ENCODE measurements at places on chromosomes 16 and 17. TPM values are rescaled to one million over a fixed set of nuclear protein-coding genes. Genes with fewer than 3 reads are reported as not detected.
A peak's percentile ranks its signal among the peaks of the same experiment; 100 is the strongest.

SLC35G6 gene
- total RNA-seq = not detected

SP6 gene
- 0.79 TPM for total RNA-seq

DEXI gene
- total RNA-seq = 30.2 TPM

FBXO39 gene
- total RNA-seq = not detected

TNFRSF17 gene
- 1.2 TPM for total RNA-seq

BRCA1 gene
- 10.3 TPM for total RNA-seq

PLXDC1 gene
- 4.1 TPM for total RNA-seq

APOH gene
- 2.7 TPM for total RNA-seq

CES3 gene
- total RNA-seq = 1.6 TPM

DGKE gene
- 10.5 TPM for total RNA-seq

DNA sequence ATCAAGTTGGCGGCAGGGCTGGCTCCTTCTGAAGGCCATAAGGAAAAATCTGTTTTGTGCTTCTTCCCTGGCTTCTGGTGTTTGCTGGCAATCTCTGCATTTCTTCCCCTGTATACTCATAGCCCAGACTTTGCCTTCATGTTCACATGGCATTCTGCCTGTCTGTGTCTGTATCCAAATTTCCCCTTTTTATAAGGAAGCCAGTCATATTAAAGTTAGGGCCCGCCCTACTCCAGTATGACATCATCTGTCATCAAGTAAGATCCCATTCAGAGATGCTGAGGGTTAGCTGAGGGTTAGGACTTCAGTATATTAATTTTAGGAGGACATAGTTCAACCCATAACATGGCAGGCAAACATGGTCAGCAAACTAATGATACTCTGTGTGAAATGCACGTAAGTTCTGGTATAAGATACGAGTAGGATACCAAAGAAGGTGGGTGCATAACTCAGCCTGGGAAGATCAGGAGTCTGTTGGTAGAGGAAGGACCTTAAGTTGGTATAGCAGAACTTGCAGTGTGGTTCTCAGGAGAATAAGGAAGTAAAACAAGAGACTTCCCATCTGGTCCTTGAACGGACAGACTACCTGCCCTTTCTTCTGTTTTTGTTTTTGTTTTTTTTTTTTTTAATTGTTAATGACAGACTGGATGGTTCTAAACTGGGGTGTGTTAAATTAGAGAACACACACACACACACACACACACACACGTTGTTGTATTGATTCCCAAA is 13.9 kb downstream of the MAP2K6 start:
- H3K4me3 ChIP-seq = no peak overlapping the region
- DNase-seq = no peak
- no peaks in the 10 kb centered on the region for H3K36me3 ChIP-seq
- no peaks in the 10 kb centered on the region for H3K4me1 ChIP-seq
- H3K27me3 ChIP-seq = no peaks in the 10 kb centered on the region
- H3K27ac ChIP-seq = no peak overlapping the region

GRCh38 chr17:74445158-74445557 is 13.3 kb downstream of the GPRC5C start:
- H3K4me3 ChIP-seq = no peak overlapping the region
- no peak overlapping the region for H3K27ac ChIP-seq
- no peak for DNase-seq
- peaks cover 15% of the 10 kb centered on the region for H3K36me3 ChIP-seq

GRCh38 chr16:78574571-78574970 is 475.1 kb downstream of the WWOX start:
- no peaks in the 10 kb centered on the region for H3K36me3 ChIP-seq
- no peak overlapping the region for H3K4me3 ChIP-seq
- no peaks in the 10 kb centered on the region for H3K27me3 ChIP-seq

DNA sequence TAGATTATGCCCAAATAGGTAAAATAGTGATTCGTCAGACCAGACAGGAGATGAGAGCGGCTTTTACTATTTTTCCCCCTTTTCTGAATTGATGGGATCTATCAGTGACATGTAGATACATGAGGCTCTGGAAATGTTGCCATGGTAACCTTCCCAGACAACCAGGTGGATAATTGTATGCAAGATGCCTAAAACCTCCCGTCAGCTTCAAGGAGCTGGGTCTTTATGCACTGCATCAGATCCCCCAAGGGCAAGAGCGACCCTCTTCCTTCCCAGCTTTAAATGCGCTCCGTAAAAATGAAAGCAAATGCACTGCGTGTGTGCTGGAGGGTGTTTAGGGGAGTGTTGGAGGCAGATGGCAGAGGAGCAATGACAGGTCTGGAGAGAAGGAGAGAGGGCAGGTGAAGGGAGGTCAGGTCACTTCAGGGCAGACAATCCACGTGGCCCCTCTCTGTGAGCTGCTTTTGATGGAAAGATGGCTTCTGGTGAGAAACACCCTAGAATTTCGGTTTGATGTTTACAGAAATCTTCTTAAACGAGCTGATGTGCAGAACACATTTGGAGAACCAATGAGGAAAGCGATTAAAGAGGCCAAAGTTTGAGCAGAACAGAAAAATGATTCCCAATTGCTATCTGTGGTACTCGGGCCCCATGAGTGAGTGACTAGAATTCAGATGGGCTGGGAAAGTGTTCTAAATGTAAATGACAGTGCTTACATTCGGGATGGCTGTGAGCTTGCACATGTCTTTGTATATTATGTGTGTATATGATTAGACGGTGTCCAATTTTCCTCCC is 461.7 kb upstream of the HSBP1 start:
- H3K4me1 ChIP-seq = no peaks in the 10 kb centered on the region
- H3K4me3 ChIP-seq = no peak overlapping the region
- H3K36me3 ChIP-seq = no peaks in the 10 kb centered on the region

- H3K4me1 ChIP-seq = no peaks in the 10 kb centered on the region
- no peak overlapping the region for H3K27ac ChIP-seq
- H3K4me3 ChIP-seq = no peak overlapping the region
- no peaks in the 10 kb centered on the region for H3K27me3 ChIP-seq
- no peak for DNase-seq
These were observed 16.1 kb downstream of the PLK1 start for GRCh38 chr16:23694644-23695373.

DNA sequence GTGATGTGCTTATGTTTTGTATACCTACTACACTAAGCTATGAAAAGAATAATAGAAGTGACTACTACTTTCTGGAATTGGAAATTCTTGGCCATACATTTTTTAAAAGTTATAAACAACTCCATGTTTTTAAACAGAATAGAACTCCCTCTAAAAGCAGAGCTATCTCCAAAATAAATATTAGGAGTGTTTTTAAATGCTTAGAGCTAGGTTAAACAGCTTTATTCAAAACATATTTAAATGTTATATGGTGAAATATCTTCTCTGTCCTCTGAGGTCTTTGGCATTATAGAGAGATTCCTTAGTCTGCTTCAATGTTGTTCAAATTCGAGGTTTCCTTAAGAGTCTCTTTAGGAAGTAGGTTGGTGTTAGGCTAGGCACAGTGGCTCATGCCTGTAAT is 22.9 kb upstream of the PSMC5 start:
- no peaks in the 10 kb centered on the region for H3K27me3 ChIP-seq
- H3K4me3 ChIP-seq = no peak overlapping the region
- DNase-seq = no peak
- peaks cover 99% of the 10 kb centered on the region for H3K36me3 ChIP-seq

DNA sequence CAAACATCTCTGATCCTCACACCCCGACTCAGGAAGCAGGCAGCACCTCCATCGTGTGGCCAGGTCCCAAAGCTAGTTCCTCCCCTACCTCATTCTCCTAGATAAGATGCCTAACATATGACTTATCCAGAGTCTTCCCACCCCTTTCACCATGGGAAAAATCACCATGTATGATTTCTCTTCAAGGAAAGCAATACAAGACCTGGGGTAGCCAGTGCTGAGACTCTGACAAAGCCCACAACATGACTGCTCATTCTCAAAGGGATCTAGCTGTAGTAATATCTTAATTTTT is 45.1 kb downstream of the CMTM4 start:
- no peaks in the 10 kb centered on the region for H3K27me3 ChIP-seq
- H3K36me3 ChIP-seq = no peaks in the 10 kb centered on the region

GRCh38 chr16:76777721-76778465 is 413.1 kb upstream of the MON1B start:
- H3K36me3 ChIP-seq = no peaks in the 10 kb centered on the region
- no peak overlapping the region for H3K27ac ChIP-seq
- no peak for DNase-seq

- no peaks in the 10 kb centered on the region for H3K4me1 ChIP-seq
- no peaks in the 10 kb centered on the region for H3K36me3 ChIP-seq
- H3K27me3 ChIP-seq = no peaks in the 10 kb centered on the region
- peak; percentile 25 for DNase-seq
- H3K4me3 ChIP-seq = peak overlapping the region; percentile 78
- peak overlapping the region; percentile 97 for H3K27ac ChIP-seq
These were observed 76.7 kb downstream of the CHD9 start for GRCh38 chr16:53131363-53132071.

GRCh38 chr17:51029142-51029541 is 91.5 kb downstream of the SPAG9 start:
- no peaks in the 10 kb centered on the region for H3K27me3 ChIP-seq
- no peaks in the 10 kb centered on the region for H3K36me3 ChIP-seq
- no peak overlapping the region for H3K4me3 ChIP-seq
- DNase-seq = no peak

- H3K36me3 ChIP-seq = peaks cover 20% of the 10 kb centered on the region
- H3K27ac ChIP-seq = no peak overlapping the region
- H3K27me3 ChIP-seq = no peaks in the 10 kb centered on the region
- DNase-seq = no peak
These were observed 2.7 kb upstream of the CEMP1 start for GRCh38 chr16:2533912-2534311.

- H3K36me3 ChIP-seq = no peaks in the 10 kb centered on the region
- no peak for DNase-seq
- no peak overlapping the region for H3K4me3 ChIP-seq
These were observed 9.2 kb downstream of the KRT33B start for GRCh38 chr17:41360296-41360995.

DNA sequence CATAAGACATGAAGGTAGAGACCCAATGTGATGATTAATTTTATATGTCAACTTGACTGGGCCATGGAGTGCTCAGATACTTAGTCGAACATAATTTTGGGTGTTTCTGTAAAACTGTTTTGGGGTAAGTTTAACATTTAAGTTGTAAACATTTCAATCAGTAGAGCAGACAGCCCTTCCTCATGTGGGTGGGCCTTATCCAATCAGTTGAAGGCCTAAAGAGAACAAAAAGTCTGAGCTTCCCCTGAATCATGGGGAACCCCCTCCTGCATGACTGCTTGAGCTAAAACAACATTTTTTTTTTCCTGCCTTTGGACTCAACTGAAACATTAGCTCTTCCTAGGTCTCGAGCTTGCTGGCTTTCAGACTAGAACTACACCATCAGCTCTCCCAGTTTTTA is 327.3 kb upstream of the SOX9 start:
- no peaks in the 10 kb centered on the region for H3K27me3 ChIP-seq
- H3K36me3 ChIP-seq = no peaks in the 10 kb centered on the region
- DNase-seq = no peak
- H3K4me3 ChIP-seq = no peak overlapping the region
- no peaks in the 10 kb centered on the region for H3K4me1 ChIP-seq

DNA sequence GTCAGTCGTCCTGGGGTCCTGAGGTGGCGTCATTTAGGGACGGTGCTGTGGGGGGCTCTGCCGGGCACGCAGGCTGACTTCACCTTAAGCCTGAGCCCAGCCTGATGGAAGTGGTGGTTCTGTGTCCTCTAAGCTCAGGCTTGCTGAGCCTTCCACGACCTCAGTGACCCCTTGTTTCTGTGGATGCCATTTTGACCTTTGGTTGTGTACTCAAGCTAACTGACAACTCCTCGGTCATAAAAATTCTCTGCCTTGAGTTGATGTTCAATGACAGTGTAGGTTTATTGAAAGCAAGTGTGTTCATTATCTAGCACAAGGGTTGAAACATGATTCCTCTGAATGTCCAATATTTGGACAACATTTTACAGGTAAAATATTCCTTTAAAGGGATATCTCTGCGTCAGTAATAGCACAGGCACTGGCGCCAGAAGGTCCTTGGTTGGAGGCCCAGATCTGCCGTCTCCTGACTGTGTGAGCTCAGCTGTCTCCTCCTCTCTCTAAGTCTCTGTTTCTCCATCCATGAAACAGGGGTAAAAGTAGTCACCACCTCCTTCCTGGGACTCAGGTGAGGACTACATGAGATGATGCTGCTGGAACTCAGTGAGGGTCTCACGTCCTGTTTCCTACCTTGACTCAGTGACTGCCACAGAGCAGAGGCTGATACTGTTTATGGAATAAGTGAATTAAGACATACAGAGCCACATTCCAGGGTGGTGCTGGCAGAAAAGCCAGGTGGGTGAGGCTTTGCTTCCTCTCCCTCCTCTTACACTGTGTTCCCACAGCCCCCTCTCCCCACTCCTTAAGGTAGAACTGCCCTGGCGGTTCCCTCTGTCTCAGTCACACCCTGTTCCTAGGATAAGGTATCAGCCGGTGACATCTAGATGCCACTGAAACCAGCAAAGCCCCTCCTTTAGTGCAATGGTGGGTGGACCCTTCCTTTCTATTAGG is 75.7 kb downstream of the IRF8 start:
- H3K36me3 ChIP-seq = no peaks in the 10 kb centered on the region
- H3K27ac ChIP-seq = no peak overlapping the region
- no peak for DNase-seq
- no peak overlapping the region for H3K4me3 ChIP-seq

- H3K27me3 ChIP-seq = no peaks in the 10 kb centered on the region
- H3K36me3 ChIP-seq = no peaks in the 10 kb centered on the region
- peaks cover 77% of the 10 kb centered on the region for H3K4me1 ChIP-seq
- H3K27ac ChIP-seq = peak within 1 kb of the TSS; percentile 98
- peak within 1 kb of the TSS; percentile 88 for H3K4me3 ChIP-seq
- DNase-seq = peak; percentile 97
These were observed at the start of gene RPL13 for GRCh38 chr16:89560378-89561141. TSS of gene RPL13 (plus strand) at chr16:89560682. CDS start at chr16:89560960, 278 bp downstream.

- no peaks in the 10 kb centered on the region for H3K36me3 ChIP-seq
- no peaks in the 10 kb centered on the region for H3K27me3 ChIP-seq
- H3K4me1 ChIP-seq = no peaks in the 10 kb centered on the region
These were observed 58.7 kb upstream of the NOL11 start for GRCh38 chr17:67659028-67659427.

Data from left lung (tissue), 14 donors.